ENCODE measurements at places on chromosomes 5 and 9.

DNA sequence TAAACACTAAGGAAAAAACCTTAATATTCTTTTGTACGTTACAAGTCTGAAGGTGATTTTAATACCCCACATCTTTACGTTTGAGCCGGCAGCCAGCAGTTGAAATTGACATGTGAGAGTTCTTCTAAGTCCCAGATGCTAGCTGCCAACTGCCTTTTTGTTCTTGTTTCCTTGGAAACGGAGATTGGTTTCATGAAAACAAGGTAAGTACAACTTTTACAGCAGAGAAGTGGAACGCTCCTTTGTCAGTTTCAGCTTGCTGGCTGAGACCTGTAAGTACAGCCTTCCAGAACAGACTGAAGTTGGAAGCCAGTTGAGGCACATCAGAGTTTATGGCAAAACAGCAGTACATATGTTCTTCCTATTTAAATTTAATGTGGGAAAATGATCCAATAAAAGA is 1018.4 kb upstream of the ARRDC3 start:
- no peak for ATAC-seq

DNA sequence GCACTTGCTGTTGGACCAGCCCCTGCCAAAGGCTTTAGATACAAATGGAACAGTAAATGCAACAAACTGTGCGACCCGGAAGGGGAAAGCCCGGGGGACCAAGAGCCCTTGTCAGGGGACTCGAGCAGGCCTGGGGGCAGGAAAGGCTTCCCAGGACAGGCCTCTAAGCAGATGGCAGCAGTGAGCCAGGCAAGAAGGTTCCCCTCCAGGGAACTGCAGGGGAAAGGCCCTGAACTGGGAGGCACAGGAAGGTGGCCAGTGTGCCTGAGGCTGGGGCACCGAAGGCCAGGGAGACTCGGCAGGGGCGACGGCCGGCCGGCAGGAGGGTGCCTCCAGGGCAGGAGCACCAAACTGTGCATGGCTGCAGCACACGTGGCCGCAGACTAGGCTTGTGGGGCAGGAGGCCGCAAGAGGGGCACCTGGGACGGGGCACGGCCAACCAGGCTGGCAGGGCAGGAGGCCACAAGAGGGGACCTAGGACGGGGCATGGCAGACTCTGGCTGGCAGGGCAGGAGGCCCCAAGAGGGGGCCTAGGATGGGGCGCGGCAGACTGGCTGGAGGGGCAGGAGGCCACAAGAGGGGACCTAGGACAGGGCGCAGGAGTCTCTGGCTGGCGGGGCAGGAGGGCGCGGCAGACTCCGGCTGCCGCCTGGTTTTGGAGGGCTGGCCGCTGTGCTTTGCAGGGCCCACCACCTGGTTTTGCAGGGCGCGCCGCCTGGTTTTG is 10.0 kb downstream of the VAV2 start:
- ATAC-seq, result no peak

DNA sequence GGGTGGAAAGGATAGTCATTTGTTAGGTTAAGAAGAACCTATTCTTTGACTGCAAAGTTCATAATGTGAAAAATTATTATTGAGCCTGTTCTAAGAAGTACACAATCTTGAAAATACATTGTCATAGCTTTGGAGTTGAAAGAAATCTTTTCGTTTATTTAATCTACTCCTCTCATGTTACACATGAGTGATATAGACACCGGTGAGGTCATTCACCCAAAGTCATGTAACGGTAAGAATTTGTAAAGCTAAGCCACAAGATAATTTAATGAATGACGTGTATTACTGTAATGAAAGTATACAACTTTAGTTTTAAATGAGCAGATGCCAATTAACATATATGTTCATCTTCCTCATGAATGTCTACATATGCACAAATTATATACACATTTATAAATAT is 284.1 kb upstream of the PDE4D start:
- ATAC-seq, result no peak

DNA sequence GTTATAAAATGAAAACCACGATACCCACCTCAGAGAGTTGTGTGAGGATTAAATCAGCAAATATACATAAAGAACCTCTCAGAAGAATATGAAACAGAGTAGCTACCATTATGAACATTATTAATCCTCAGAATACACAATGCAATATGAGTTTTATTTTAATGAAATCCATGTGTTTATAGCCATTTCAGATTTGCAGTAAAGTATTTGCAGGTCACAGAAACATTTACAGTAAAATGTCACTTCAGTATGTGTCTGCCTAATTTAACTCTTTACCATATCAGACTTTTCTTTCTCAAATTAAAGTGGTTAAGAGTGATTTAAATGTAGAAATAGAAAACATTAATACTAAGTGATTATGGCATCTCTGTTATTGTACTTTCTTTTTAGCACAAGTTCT is 365.2 kb upstream of the MPDZ start:
- no peak for ATAC-seq

DNA sequence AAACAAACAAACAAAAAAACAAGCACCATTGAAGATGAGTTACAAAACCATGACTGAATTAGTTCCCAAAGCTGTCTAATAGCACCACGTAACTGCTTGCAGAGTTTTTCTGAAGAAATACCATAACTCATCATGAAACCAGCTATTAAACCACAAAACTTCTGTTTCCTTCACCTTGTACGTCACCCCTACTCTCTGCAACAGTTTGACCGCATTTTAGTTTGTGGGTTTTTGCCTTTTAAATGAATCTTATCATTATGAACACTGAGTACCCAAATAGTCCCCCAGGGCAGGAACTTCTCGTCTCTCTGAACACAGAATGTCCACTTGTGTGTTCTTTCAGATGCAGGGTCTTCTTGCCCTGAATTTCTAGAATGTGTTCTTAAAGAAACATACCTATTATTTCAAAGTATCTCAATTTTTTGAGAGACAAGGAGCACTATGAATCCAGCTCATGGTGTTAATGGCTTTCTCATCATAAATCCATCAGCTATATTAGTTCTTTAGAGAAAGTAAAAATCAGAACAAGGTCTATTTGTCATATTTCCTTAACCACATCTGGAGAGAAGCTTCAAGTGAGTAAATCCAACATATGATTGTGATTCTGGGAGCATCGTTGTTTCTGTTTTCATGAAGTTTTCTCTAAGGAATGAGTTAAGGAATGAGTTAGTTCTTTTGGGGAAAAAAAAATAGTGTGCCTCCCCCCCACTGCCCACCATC is 210.6 kb downstream of the AUH start:
- peak; percentile 78 for ATAC-seq

DNA sequence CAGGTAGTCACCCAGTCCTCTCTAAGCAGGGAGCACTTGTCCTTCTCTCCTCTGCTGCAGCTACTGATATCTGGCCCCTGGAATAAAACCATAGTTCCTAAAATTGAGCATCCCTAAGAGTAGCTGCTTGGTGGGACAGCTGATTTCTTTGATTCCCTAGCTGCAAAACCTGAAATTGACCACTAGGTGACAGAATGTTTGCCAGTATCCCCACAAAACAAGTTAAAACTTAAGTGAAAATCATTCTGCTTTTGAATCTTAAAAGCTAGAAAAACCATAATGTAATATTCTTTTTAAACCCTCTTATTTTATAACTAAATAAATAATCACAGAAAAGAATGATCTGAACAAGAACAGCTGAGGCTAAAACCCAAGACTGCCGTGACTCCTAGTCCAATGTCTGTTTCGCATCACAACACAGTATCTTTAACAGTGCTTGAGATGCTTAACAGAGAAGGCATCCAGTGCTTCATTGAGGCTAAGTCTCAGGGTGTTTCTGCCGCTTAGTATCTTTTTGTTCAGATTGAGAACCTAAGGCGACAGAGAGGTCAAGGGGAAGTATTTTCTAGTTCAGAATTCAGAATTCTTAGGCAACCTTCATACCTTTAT is 24.4 kb upstream of the TAL2 start:
- ATAC-seq, result no peak

GRCh38 chr5:180338001-180338707 is 15.0 kb downstream of the GFPT2 start:
- ATAC-seq, result no peak

DNA sequence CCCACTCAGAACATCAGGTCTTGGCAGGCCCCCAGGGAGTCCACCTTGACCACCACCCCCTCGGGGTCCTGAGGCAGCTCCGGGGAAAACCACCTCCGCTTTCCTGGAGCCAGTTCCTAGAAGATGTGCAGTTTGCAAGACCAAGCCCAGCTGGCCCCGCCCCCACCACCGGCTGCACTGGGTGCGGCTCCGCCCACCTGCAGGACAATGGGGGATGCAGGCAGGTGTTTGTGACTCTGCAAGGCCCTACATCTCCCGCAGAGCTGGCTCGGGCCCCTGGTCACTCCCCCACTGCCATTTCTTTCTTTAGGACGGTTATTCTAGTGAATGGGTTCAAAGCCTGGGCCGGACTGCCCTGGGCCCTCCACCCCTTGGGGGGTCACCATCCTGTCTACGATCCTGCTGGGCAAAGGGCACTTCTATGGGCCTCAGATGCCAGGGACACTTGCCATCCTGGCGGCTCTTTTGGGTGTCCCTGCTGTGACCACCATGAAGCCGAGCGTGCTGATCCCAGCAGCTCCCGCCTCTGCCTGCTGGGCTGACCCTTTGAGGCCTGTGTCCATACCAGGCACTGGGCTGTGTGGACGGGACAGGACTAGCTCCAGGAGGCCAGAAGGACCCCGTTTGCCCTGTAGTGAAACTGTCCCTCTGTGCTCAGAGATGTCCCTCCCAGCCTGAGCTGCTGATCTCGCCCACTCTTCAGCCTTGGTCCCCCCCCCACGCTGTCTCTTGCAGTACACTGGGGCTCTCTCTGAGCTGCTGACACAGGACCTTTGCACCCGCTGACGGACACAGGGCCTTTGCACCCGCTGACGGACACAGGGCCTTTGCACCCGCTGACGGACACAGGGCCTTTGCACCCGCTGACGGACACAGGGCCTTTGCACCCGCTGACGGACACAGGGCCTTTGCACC is 5.9 kb upstream of the NACC2 start:
- ATAC-seq, result no peak

- peak; percentile 32 for ATAC-seq
Observed at GRCh38 chr9:137721899-137722298, 103.1 kb downstream of the EHMT1 start.

- ATAC-seq, result no peak
Observed at GRCh38 chr9:108386859-108387384, 468.9 kb downstream of the ACTL7B start.

DNA sequence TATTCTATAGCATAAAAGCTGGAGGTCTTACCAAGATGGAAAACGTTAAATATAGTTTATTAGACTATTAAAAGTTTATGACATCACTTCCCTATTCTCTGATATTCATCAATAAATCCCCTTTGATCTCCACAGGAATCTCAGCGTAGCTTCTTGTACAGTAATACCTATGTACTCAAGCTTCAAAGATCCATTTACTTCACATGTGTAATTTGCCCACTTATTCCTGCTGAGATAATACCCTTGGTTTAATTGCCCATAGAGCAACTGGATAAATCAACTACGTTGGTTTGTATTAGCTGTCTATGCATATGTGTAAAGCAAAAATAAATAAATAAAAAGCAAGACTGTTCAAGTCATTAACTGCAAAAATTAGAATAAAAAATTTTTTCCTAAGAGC is 219.7 kb downstream of the EFNA5 start:
- ATAC-seq, result no peak

GRCh38 chr5:52725065-52725746 is 62.5 kb upstream of the ITGA1 start:
- peak; percentile 85 for ATAC-seq

GRCh38 chr9:114364134-114365041 is 23.4 kb downstream of the AKNA start:
- peak; percentile 40 for ATAC-seq

GRCh38 chr5:91885291-91886265 is 502.5 kb upstream of the ARRDC3 start:
- ATAC-seq, result no peak

- no peak for ATAC-seq
Observed at GRCh38 chr5:61617039-61617438, 285.0 kb downstream of the ZSWIM6 start.

GRCh38 chr5:67942421-67942820 is 273.1 kb upstream of the PIK3R1 start:
- no peak for ATAC-seq

- no peak for ATAC-seq
Observed at GRCh38 chr5:120258123-120258522, 206.0 kb upstream of the PRR16 start.

DNA sequence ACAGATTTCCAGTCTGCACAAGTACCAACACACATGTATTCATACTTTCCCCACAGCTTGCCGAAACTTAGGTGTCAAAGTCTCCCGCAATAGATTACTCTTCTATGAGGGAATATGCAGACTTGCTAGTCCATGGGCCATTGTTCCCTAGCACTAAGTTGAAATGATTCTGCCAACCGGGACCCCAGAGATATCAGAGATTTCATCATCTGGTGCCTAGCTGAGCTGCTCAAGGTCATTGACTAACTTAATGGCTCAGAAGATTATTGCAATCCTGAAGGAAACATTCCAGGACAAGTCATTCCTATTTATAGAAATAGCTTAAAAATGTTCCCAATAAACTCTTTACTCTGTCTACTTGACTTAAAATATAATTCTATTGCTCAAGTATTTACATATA is 202.6 kb downstream of the PIK3R1 start:
- no peak for ATAC-seq

DNA sequence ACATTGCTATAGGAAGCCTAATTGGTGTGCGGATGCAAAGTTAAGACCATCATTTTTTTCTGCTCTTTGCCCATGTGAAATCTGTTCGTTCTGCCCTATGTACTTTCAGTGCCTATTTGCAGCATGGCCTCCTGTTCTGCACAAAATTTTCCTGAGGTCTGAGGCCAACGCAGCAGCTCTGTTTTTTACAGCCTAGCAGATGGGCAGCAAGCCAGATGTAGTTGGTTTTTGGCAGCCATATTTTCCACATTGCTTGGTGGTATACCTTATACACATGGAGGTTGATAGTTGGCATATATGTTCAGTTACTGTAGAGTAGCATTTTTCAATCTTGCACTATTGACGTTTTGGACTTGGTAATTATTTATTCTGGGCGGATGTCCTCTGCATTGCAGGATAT is 133.5 kb upstream of the MRPS30 start:
- no peak for ATAC-seq

GRCh38 chr9:120579139-120580050 is 572 bp downstream of the CDK5RAP2 start:
- no peak for ATAC-seq

DNA sequence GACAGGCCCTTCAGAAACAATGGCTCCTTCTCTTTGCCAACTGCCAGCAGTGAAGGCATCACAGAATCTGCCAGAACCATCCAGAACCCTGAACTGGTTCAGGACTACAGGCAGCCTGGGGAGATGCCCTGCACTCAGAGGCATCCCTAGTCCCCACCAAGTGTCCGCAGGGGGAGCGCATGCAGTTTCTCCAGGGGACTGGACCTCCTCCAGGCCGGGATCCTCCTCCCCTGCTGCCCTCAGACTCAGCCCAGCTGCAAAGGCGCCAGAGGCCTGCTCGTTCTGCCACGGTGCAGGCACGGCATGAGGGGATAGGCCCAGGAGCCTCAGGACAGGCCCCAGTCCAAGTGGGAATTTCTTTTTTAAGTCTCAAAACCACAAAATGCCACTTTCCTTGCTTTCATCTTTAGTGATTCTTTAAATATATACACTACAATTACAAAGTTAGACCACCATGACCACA is 72.0 kb downstream of the SEMA4D start:
- no peak for ATAC-seq
